ENCODE measurements at places on chromosomes 1 and 21.

DNA sequence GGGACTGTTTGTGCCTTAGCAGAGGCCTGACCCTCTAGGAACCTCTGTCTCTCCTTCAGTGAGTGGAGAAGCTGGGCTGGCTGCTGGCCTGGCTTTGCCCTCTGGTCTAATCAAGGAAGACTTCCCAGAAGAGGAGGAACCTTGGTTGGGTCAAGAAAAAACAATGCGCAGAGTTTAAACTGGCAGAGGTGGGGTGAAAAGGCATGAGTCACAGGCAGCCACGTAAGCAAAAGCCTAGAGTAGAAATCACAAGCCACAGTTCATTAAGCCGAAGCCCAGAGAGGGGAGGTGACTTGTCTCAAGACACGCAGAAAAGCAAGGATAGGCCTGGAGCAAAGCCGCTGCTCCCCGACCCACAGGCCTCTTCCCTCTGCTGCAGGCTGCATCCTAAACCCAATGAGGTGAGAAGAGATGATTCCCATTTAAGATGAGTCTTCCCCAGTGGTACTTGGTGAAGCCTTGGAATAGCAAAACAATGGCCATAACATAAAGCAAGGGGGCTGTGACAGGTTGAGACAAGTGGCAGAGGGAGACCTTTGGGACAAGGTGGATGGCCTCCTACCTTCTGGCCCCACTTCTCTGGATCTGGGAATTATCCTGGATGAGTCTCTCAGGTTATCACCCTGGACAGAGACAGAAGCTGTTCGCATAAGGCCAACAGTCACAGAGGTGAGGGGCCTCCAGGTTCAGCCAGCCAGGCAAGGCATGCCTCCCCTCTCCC is 7.7 kb downstream of the PDZK1IP1 start:
- DNase-seq, result no peak

DNA sequence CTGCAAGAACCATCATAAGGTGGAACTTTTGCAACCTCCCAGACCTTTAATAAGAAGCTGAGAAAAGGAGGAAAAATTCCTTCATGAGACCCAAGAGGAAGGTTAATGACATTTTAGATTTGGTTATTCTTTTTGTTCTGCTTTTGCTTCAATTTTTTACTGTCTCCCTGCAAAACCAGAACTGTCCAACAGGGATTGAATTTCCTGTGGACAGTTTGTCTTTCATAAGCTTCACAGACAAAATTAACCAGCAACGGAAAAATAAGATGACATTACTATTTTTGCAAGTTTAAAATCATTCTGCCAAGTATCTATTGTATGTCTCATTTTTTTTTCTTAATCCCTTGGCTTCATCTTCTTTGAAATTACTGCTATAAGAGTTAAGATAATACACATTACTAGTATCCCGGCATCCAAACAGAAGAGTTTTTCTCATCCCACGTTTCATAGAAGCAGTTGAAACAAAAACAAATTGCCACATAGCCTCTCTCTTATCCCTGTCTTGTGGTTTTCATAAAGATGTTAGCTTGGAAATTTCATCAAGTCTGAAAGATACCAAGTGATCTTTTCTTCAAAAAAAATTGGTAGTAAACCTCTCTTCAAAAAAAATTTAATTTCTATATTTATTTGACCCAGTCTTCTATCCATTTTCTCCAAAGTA is 465.3 kb upstream of the PTBP2 start:
- DNase-seq, result no peak

- DNase-seq, result no peak
Measured at GRCh38 chr1:198281911-198282310, 125.1 kb downstream of the NEK7 start.

GRCh38 chr1:204565617-204566582 is 49.7 kb downstream of the MDM4 start:
- peak; percentile 85 for DNase-seq

GRCh38 chr1:14165371-14165801 is 433.1 kb upstream of the KAZN start:
- DNase-seq, result no peak

- no peak for DNase-seq
Measured at GRCh38 chr1:230958370-230958769, 20.3 kb downstream of the TTC13 start.

GRCh38 chr1:30569384-30569783 is 154.0 kb downstream of the MATN1 start:
- DNase-seq, result no peak

GRCh38 chr1:220803401-220804201 is 16.9 kb downstream of the MTARC1 start:
- DNase-seq, result peak; percentile 29

- DNase-seq, result no peak
Measured at GRCh38 chr1:88691540-88691939, 7.5 kb downstream of the PKN2 start.

GRCh38 chr1:166489356-166489669 is 322.5 kb upstream of the FAM78B start:
- DNase-seq, result no peak

DNA sequence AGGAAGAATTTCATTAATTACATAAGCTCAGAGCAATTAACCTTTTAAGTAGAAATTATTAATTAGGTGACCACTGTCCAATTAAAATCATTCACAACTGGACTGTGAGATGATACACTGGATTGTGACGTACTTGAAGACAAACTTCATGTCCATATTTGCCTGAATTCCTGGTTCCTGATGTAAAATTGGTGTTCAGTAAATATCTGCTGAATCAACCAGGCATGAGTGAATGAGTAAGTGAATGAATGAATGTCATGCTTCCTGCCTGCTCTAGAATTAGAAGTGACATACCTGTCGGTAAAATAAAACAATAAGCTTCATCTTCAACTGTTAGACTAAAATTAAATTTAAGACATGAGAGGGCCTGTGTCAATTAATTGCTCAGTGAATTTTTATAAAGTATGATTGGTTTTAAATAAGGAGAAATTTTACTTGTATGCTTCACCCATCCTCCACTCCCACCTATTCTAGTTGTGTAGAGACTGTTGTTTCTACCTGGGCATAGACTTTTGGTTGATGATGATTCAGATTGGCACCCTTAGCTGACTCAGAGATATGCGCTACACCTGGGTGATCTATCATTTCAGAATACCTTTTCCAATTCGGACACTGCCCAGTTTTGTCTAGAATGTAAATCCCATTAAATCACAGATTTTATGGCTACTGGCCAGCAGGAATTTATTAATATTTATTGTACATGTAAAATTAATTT is 56.9 kb upstream of the PTGS2 start:
- no peak for DNase-seq

- no peak for DNase-seq
Measured at GRCh38 chr1:25107643-25108010, 124.7 kb downstream of the SYF2 start.

DNA sequence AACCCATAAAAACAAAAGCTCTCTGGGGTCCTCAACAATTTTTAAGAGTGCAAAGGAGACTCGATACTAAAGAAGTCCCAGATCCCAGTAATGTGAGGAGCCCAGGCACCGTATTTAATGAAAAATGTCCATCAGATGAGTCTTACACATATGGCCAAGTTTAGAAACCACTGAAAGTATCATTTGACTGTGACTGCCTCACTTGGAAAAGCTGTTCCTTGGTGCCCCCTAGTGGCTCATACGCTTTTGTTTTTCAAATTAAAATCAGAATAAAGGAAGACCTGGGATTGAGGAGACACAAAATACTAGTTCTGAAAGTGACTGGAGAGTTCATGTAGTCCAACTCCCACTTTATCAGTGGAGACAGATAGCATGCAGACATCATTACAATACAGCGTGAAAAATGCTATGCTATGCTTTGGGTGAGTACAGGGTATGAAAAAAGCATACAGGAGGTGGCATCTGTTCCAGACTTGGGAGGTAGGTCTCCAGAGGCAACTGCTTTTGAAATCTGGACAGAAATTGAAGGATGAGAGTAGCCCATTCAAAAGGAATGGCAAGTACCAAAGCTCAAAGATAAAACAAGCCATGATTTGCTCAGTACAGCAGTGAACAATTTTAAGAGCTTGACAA is 33.8 kb downstream of the GDAP2 start:
- peak; percentile 33 for DNase-seq

DNA sequence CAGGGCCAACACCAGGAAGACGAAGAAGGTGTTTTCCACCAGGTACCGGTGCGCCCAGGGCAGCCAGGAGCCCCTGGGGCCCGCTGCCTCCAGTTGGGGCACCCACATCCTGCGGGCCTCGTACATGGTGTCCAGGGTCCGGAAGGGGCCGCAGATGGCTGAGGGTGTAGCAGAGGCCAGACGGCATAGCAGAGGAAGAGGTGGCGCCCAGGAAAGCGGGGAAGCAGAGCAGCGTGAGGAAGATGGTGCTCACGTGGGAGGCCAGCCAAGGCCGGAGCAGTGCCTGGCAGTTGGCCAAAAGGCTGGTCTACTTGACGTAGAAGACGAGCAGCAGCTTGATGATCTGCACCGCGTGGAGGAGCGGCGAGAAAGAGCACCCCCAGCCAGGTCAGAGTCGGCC is 40.4 kb downstream of the ZNF691 start:
- DNase-seq, result no peak

GRCh38 chr1:18922319-18922726 is 20.0 kb upstream of the ALDH4A1 start:
- DNase-seq, result no peak

DNA sequence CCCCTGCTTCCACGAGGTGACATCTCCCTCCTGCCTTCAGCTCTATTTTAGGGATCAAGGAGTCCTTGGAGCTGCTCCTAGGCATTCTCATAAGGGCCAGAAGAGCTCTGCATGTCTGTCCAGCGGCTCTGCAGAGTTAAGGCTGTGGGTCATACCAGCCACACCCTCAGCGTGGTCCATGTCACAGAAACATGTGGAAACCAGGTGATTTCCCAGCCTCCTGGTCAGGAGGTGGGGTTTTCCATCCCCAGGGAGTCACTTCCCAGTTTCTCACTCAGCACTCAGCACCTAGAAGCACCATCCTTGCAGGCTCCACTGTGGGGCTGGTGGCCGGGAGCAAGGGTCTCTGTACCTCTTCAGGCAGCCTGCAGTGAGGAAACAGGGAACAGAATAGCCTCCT is 1.4 kb upstream of the TNFRSF1B start:
- DNase-seq, result no peak

DNA sequence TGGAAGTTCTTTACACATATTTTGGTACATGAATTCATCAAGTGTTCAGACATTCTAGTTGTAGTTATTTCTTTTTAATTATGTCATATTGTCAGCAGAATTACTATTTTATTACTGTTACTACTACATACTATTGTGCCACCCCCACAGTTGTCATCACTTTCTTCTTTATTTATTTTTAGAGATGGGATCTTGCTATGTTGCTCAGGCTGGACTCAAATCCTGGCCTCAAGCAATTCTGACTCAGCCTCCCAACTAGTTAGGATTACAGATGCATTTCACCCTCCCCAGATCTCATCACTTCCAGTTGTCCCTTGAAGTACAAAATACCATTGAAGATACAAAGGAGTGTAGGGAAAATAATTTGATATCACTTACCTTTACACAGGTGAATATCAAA is 258.0 kb downstream of the KCTD3 start:
- no peak for DNase-seq

DNA sequence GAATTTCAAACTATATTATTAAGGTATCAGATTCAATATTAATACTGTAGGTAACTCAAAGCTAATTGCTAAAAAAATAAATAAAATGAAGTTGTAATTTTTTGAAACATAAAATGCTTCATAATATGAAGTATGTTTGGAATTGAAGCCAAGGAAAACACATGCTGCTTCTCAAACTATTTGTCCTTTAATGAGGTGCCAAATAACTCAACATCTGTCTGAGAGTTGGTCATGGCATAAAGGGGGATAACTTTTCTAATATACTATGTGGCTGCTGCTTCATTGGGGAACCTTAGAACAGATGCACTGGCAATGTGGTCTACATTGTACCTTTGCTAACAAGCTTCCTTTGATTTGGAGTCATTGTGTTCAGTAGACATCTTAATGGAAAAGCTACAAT is 96.7 kb downstream of the PDE4B start:
- no peak for DNase-seq

DNA sequence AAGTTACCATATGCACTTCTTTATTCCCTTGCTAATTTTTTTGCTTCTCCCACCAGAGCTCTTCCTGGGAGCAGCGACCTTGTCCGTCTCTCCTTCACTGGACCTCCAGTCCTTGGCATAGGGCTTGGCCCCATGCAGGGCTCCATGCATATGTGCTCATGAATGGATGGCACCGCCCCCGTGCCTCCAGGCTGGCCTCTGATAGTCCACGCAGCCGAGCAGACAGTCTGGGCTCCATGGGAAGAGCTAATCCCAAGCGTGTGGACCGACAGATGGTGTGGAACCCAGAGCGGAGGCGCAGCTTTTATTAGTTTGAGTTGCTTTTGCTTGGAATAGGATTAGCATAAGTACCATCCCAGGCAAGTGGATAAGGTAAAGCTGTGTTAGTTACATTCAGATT is 41.8 kb downstream of the CDCP2 start:
- DNase-seq, result no peak

GRCh38 chr1:84379138-84379916 is 19.0 kb upstream of the DNASE2B start:
- DNase-seq, result no peak

GRCh38 chr1:119859647-119860046 is 36.7 kb downstream of the ADAM30 start:
- no peak for DNase-seq

GRCh38 chr1:232226197-232226712 is 403.7 kb downstream of the SIPA1L2 start:
- peak; percentile 64 for DNase-seq

GRCh38 chr21:34576041-34576511 is 38.8 kb downstream of the RCAN1 start:
- DNase-seq, result no peak

GRCh38 chr1:235454021-235454420 is 50.2 kb downstream of the B3GALNT2 start:
- no peak for DNase-seq

DNA sequence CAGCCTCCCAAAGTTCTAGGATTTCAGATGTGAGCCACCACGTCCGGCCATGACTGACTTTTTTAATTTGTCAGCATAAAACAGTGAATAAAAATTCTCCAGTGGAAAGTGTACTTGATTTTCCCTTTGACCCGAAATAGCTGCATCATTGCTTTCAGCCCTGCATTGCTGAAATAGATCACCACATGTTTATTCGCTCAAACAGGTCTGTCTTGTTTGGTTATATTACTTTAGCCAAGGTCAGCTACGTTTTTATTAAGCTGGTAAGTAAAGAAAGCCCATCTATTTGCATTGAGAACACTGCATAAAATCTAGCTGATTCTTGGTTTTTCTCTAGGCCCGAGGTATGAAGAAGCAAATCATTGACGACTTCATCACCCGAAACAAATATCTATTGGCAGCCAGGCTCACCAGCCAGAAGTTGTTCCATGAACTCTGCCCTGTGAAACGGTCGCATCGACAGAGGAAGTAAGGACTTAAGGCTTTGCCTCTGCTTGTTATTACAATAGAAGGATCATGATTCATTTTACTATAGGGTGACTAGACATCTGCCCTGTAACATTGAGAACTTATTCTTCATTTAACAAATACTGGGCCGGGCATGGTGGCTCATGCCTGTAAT is 25.6 kb downstream of the AGMAT start:
- no peak for DNase-seq

- no peak for DNase-seq
Measured at GRCh38 chr1:191255354-191256054, 777.8 kb upstream of the BRINP3 start.

GRCh38 chr1:102715150-102715549 is 393.2 kb downstream of the COL11A1 start:
- no peak for DNase-seq

GRCh38 chr1:215201283-215201682 is 118.7 kb downstream of the KCNK2 start:
- DNase-seq, result no peak
